Activated CD8-positive, alpha-beta T cell treated with anti-CD3 and anti-CD28 coated beads, Interleukin-2, amount 10 ng/mL, durations not matched to agents 7 days and 5 days (primary cell): ENCODE measurements at places on chromosomes 16 and 17.

- peak within 1 kb of the TSS; percentile 96 for H3K4me3 ChIP-seq
- H3K27ac ChIP-seq = peak within 1 kb of the TSS; percentile 97
- H3K36me3 ChIP-seq = peaks cover 34% of the 10 kb centered on the region
- DNase-seq = peak; percentile 78
- H3K4me1 ChIP-seq = peaks cover 45% of the 10 kb centered on the region
Measured at GRCh38 chr17:40647624-40648383, at the start of gene SMARCE1. Gene SMARCE1 (minus strand): TSS chr17:40647818. CDS start chr17:40645802, 2,016 bp downstream.

- H3K4me3 ChIP-seq = peak overlapping the region; percentile 62
- peaks cover 16% of the 10 kb centered on the region for H3K27me3 ChIP-seq
- peaks cover 41% of the 10 kb centered on the region for H3K4me1 ChIP-seq
- H3K27ac ChIP-seq = peak overlapping the region; percentile 73
- peaks cover 23% of the 10 kb centered on the region for H3K36me3 ChIP-seq
- DNase-seq = peak; percentile 85
Measured at GRCh38 chr17:82985973-82986372, 93.4 kb upstream of the METRNL start.

- H3K27ac ChIP-seq = peak overlapping the region; percentile 98
- H3K27me3 ChIP-seq = peaks cover 3% of the 10 kb centered on the region
- H3K4me1 ChIP-seq = peaks cover 52% of the 10 kb centered on the region
Measured at GRCh38 chr17:35373984-35374765, 754 bp upstream of the SLFN11 start.

GRCh38 chr16:81645266-81645694, 133.8 kb upstream of the PLCG2 start:
- H3K27ac ChIP-seq = no peak overlapping the region
- peaks cover 9% of the 10 kb centered on the region for H3K36me3 ChIP-seq

DNA sequence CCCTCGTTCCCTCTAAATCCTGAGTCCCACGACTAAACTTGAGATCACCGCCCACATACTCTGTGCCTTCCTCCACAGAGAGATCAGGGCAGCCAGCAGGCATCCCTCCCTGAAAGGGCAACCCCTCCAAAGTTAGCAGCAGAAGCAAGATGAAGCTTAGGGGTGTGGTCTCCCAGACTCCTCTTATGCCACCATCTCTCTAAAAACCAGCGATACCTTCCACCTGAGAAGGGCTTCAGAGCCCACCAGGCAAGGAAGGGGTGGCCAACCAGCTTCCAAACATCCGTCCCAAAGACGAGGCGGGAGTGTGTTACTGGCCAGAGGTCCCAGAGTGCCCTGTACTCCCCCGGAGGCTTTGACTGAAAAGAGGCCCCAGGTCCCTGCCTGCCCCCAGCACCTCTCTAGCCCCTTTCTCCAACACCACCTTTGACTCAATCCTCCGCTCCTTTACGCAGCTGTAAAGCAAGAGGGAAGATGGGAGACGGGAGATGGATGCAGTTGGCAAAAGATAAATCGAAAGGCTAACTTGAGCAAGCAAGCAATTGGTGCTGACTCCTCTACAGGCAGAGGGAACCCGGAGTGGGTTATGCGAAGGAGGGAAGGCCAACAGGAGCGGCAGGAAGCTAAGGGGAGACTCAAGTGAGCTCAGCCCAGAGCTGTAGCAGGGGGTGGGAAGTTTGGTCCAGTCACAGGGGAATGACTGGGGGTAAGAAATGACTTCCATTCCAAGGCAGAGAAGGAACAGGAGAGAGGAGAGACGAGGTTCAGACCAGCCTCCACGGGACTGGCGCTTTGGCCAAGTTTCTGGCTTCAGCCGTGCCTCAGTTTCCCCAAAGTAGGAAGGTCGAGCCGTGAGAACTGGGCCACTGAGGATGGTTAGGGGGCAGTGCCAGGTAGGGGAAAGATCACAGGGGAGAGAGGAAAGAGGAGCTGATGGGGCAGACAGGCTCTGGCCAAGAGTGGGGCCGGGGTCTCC, 1.0 kb downstream of the ST3GAL2 start:
- peak overlapping the region; percentile 91 for H3K27ac ChIP-seq
- peak overlapping the region; percentile 88 for H3K4me3 ChIP-seq
- H3K4me1 ChIP-seq = peaks cover 42% of the 10 kb centered on the region
- peaks cover 11% of the 10 kb centered on the region for H3K36me3 ChIP-seq
- peak; percentile 28 for DNase-seq
- H3K27me3 ChIP-seq = no peaks in the 10 kb centered on the region

DNA sequence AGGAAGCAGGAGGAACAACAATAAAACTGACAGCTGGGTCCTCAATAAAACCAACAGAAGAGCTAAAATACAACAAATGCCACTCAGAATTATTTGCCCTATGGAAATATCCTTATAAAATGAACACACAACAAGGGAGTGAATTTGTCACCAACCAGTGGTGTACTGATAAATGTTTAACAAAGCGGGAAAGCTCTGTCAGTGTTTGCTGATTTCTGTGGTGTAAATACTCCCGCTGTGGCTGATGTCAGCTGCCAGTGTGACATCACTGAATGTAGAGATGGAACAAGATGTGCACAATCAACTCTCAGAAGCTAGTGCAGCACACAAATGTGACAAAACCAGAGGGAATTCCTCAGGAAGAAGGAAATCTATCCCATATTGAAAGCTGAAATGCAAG, 51.9 kb downstream of the CDYL2 start:
- H3K4me1 ChIP-seq = peaks cover 3% of the 10 kb centered on the region
- H3K27me3 ChIP-seq = no peaks in the 10 kb centered on the region
- DNase-seq = no peak
- H3K36me3 ChIP-seq = no peaks in the 10 kb centered on the region
- H3K4me3 ChIP-seq = no peak overlapping the region

DNA sequence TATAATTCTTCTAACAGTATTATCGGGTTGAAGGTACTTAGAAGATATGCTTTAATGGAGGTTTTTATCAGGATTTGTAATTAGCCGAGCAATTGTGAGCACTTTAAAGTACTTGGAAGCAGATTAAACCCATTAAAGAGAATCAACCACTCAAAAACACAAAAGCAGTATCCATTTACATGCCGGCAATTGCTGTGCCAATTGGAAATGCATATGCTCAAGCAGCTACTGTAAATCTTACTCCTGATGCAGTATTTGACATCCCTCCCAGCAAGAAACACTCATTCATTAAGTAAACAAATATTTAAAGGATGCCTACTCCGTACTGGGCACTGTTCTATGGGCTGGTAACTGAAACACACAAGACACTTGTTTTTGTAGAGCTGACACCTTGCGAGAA, 11.4 kb upstream of the CCL1 start:
- DNase-seq = no peak
- H3K27ac ChIP-seq = no peak overlapping the region
- H3K4me3 ChIP-seq = no peak overlapping the region
- H3K27me3 ChIP-seq = peaks cover 11% of the 10 kb centered on the region
- H3K36me3 ChIP-seq = no peaks in the 10 kb centered on the region

DNA sequence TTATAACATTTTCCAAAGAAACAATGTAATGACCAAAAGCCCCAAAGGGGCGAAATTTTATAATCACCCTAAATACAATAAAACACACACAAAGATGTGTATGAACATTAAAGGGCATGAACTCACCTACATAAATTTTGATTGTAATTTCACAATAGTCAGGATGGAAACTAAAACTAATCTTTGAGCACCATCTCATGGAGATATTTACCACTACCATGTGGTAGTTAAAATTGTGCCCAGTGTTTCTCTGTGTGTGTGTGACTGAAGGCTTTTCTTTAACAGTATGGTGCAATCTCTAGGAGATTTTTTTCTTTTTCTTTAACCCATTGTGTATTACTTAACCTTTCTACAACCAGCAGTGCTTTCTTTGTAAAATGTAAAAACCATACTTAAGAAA, 19.7 kb upstream of the MEIOC start:
- DNase-seq = no peak
- H3K4me1 ChIP-seq = no peaks in the 10 kb centered on the region
- no peaks in the 10 kb centered on the region for H3K36me3 ChIP-seq
- H3K4me3 ChIP-seq = no peak overlapping the region
- H3K27me3 ChIP-seq = peaks cover 11% of the 10 kb centered on the region

- H3K4me3 ChIP-seq = no peak overlapping the region
- H3K27ac ChIP-seq = no peak overlapping the region
- peaks cover 2% of the 10 kb centered on the region for H3K27me3 ChIP-seq
- H3K36me3 ChIP-seq = peaks cover 5% of the 10 kb centered on the region
- H3K4me1 ChIP-seq = peaks cover 10% of the 10 kb centered on the region
Measured at GRCh38 chr16:89615596-89616090, 2.2 kb downstream of the DPEP1 start.

DNA sequence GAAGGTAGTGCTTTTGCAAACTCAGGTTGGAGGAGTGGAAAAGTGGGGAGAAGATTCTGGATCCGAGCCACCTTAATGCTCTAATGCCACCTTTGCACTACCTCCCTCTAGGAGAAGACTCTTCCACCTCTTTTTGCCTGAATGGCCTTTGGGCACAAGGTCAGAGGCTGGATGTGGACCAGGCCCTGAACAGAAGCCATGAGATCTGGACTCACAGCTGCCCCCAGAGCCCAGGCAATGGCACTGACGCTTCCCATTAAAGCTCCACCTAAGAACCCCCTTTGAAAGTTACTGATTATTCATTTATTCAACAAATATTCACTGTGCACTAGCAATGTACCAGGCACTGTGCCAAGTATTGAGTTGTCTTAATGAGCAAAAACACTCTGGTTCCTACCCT, 3.2 kb downstream of the SHBG start:
- no peak for DNase-seq
- H3K4me3 ChIP-seq = no peak overlapping the region
- no peaks in the 10 kb centered on the region for H3K27me3 ChIP-seq
- H3K27ac ChIP-seq = no peak overlapping the region
